Activated T-helper 1 cell treated with Interleukin-2 at 50 U/mL for 16 hours (primary cell): ENCODE measurements at places on chromosomes 12 and 14.

DNA sequence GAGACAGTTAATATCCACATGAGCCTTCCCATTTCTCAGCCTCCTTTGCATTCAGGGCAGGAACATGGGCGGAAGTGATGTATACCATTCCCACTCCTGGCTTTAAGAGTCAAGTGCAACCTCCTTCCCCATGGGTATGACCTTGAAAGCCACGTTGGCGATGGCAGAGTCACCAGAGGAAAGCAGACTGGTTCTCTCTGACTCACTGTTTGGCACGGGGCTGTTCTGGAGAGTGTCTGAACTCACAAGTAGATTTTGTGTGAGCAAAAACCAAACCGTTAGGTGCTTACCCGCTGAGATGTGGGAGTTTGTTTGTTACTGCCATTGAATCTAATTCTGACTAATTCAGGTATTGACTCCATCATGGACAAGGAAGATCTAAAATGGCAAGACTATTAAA is 36.7 kb upstream of the PZP start:
- DNase-seq, result no peak

DNA sequence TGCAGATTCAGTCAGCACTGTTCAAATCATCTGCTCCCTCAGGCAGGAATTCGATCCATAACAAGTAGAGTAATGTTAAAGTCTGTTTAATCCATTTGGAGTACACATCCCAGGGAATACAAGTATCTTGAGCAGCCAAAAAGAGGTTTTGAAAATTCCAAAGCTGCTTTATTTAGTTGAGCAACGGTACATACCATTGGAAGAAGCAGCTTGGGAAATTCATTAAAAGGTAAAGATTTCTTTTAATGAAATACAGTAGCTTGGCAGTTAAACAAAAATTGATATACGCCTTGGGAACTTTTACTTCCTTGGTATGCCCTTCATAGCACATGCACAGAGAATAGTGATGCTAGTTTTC is 153.8 kb downstream of the LRIG3 start:
- DNase-seq, result no peak

DNA sequence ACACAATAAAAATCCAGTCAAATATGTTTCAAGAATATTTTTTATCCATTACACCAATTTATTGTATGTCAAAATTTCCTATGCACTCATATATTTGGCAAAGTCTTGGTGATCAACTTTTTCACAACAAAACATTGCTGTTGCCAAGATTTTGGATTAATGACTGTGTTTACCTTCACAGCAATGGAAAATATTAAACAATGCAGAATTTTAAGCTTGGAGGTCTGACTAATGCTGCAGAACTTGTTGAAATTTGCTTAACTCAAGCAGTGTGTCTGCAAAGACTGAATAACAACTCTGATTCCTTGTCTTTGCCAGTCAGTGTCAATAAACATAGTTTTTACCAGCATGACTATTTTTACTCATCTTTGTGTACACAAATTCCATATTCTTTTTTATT is 336.4 kb downstream of the CCER1 start:
- DNase-seq, result no peak

- DNase-seq, result no peak
Observed at GRCh38 chr12:10726945-10727344, 3.8 kb upstream of the YBX3 start.
